ENCODE measurements at places on chromosomes 3 and 15.

- no peak for DNase-seq
Observed at GRCh38 chr3:72582211-72582878, 265.9 kb downstream of the SHQ1 start.

GRCh38 chr3:113531826-113532697, at the start of gene SIDT1:
Gene SIDT1 (plus strand): TSS chr3:113532555. CDS start chr3:113533022, 467 bp downstream.
- no peak for DNase-seq

DNA sequence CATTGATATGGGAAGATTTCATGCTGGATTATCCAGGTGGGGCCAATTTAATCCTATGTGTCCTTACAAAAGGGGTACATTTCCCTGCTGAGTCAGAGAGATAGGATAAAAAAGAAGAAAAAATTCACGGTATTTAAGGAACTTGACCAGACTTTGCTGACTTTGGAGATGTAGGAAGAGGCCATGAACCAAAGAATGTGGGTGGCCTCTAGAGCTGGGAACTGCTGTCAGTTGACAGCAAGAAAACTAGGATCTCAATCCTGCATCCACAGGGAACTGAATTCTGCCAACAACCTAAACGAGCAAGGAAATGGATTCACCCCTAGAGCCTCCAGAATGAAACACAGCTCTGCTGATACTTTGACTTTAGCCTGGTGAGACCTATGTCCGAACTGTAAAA, 148.1 kb upstream of the SLC24A5 start:
- no peak for DNase-seq

DNA sequence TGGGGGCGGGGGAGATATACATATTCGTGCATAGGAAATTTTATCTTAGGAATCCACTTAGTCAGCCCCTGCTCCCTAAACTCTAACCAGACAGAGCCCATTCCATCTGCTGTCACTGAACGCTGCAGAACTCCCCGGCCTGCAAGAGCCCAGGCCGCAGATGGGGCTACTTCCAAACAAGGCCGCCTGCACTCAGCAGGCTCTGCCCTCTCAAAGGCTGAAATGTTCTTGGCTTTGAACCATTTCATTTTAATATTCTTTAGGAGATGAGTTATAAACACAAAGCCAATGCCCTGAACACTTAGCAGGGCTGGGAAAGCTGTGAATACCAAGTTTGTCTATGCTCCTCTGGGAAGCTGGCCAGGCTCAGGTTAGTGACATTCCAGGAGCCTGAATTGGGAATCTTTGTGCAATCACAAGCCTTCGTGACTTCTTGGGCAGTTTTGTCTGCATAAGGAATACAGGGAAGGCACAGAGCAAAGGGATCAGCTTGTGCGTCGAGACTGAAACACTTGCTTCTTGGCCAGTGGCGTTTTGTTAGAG, 65.0 kb downstream of the SYNM start:
- peak; percentile 72 for DNase-seq

- no peak for DNase-seq
Observed at GRCh38 chr15:38878026-38878425, 313.4 kb upstream of the RASGRP1 start.

DNA sequence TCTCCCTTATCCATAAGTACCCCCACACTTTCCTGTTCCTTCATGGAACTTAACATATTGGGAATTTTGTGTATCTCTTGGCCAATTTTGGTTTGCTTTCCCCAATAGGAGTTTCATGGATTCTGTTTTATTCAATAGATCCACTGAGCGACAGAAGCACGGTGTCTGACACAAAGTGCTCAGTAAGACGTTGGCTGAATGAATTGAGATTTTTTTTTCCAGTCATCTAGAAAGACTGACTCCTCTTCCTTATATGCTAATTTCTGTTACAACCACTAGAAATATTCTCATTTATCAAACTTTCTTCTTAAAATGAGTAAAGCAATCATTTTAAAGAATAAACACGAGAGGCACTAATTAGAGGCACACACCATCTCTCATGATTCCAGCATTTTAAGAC, 48.1 kb downstream of the UBP1 start:
- no peak for DNase-seq

DNA sequence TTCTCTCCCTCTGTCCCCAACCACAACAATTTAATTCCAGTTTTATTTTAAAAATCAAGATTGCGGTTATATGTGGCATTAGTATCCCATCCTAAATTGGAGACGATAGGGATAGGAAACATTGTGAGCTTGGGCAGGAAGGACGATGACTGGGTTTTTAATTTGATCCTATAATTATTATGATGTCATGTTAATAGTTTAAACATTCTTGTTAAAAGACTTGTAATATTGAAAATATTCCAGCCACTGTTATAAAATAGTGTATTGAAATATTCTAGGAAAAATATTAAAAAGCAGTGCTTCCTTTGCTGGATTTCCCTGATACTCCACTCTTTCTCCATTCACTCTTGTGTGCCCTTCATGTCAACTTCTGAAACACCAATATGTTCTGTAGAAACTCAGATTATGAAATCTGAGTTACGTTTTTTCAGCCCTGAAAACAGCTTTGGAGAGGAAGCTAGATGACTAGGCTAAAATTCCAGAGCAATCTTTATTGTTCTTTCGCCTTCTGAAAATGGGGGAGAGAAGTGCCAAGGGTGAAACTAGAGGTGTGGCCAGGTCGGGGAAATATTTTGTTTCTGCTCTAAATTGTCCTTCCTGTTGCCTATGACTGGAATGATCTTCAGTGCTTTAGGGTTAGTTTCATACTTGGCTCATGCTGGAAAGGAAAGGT, 46.1 kb upstream of the MAP3K13 start:
- no peak for DNase-seq

DNA sequence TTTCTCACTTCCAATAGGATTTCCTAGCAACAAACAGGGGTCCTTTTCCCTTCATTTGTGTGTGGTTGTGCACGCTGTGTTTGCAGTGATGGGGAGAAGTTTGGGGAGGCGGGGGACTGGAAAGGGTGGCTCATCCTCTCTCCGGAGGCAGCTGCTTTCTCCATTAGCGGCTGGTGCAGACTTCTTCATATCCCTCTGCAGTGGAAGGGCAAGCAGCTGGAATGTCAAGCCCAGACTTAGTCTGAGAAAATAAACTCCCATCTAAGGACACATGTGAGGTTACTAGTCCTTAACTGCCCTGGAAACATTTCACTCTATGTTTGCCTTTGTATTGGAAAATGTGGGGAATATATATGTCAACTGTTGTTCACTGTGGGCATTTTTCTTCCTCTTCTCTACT, 467.0 kb upstream of the RASGRP1 start:
- DNase-seq, result no peak

- no peak for DNase-seq
Observed at GRCh38 chr3:126816986-126817777, 113.1 kb downstream of the CHCHD6 start.

DNA sequence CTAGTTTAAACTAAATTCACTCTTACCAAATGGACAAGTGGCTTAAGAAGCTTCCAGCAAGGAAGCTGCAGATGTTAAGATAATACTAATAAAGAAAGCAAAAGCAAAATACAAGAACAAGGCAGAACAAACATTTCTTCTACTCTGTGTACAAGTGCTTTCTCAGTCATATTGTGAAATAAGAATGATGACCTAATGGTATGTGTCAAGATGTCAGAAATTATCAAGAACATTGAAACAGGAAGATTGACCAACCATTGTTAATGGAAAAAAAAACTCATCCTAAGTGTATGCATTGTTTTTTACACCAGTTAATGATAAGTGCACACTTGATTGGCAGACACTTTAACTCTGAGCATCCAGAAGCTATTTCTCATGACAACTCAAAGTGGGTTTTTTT, 65.4 kb upstream of the P2RY1 start:
- DNase-seq, result no peak

DNA sequence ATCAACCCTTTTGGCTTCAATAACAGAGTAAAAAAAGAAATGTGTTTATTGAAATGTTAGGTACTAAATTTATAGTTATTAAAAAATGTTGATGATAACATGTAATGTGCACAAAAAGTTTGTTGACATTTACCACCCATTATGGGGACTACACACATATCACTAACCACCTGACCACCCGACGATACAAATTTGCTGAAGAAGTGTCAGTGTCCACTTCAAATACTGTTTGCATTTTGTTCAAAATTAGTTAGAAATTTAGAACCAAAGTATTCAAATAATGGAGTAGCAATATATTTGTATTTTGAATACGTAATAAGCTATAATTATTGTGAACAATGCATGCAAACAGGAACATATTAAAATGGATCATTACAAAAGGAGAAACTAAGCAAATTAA, 54.4 kb downstream of the KCNH8 start:
- no peak for DNase-seq

DNA sequence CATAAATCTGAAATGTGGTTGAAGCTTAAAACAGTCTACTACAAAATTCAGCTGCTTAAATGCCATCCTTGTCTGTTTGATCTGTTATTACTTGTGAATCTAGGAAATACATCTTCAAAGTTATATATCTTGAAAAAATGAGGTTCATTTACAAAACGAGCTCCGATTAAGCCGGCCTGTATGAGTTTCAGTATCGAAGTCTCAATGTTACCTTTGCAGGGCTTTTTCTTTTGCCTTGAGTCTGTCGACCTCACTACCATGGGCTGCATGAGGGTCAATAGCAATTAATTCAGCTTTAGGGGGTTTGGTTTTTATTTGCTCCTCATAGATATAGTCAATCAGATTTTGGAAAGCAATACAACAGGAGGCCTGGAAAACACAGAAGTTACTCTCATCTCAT, 23.2 kb downstream of the ERICH6 start:
- no peak for DNase-seq

GRCh38 chr3:126916546-126916945, 66.4 kb upstream of the PLXNA1 start:
- DNase-seq, result no peak

DNA sequence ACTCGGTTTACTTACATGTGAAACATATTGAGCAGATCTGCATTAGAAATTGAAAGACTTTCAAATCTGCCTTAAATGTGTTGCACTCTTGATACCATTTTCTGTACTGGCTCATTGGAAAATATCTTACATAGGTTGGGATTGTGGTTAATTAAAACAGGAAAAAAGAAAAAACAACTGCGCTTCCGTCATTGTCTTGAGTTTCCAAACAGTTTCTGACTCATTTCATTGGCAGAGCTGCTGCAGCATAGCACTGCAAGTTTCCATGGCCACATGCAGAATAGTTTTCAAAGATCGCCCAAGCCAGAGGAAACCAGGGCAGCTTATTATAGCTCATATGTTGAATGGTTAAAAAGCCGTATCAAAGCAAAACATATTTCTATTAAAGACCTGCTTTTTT, 446.6 kb upstream of the BCHE start:
- DNase-seq, result no peak

- no peak for DNase-seq
Observed at GRCh38 chr3:11465744-11466616, 177.7 kb downstream of the VGLL4 start.

DNA sequence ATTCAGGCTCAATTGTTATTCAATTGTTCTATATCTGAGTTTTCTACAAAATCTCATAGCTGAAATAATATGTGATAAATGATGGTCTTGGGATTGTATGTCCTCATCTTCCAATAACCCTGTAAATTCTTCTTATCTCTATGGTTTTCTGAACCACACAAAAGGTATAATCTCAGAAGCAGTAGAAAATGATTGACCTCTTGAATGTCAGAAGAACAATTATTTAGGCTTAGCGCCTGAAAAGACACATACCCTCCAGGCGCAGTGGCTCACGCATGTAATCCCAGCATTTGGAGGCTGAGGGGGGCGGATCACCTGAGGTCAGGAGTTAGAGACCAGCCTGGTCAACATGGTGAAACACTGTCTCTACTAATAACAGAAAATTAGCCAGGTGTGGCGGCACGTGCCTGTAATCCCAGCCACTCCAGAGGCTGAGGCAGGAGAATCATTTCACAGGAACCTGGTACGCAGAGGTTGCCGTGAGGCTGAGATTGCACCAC, 288.0 kb upstream of the TBC1D5 start:
- no peak for DNase-seq

- no peak for DNase-seq
Observed at GRCh38 chr3:143510601-143511000, 337.7 kb downstream of the SLC9A9 start.

DNA sequence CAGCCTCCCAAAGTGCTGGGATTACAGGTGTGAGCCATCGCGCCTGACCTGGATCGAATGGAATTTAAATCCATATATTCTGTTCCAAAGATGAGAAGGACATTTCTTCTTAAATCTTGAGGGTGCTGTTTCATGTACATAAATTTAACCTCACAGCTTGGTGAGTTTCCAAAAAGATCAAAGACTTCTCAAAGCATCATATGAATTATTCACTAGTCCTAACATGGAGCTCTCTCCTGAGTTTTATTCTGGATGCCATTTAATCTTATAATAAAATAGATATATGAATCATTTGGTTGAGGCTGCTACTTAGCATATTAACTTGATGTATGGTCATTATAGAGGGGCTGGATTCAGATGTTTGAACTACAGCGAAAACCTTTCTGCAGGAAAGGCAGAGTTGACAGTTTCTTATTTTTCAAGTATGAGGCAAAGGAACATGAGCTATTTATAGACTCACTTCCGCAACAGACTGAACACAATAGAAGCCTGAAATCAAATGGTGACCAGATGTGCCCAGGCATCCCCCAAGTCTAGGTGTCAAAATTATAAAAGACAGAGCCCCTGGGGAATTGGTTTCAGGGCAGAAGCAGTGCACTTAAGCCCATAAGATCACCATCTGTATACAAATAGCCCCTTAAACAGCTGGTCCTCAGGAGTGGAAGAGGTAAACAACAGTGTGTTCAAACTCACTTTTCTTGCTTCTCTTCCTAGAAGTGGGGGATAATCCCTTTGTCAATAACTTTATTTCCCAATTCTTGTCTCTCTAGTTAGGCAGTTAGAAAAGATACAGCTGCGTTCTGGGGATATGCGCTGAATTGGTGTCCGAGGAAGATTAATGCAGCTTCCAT, 29.7 kb downstream of the STARD9 start:
- no peak for DNase-seq

DNA sequence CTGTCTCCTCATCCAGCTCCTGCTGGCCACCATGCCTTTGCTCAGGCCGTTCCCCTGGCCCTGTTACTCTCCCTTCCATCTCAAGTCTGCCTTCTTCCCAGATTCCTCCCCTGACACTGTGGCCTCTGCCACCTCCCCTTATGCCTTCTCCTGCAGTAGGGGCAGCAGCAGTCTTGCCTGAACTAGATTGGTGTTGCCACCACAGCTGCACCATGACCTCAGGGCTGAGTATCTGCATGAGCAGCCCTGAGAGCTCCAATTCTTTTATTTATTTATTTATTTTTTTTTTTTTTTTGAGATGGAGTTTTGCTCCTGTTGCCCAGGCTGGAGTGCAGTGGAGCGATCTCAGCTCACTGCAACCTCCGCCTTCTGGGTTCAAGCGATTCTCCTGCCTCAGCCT, 13.8 kb upstream of the CAMP start:
- DNase-seq, result no peak

- no peak for DNase-seq
Observed at GRCh38 chr15:57255751-57256341, 120.5 kb upstream of the CGNL1 start.
